NCI-H187 (cell line): ENCODE measurements at places on chromosomes 2 and 18.

GRCh38 chr2:68309426-68309825 lies 10.3 kb downstream of the CNRIP1 start:
- DNase-seq, result no peak

GRCh38 chr2:7075834-7076233 lies 158.6 kb downstream of the RNF144A start:
- DNase-seq, result no peak

DNA sequence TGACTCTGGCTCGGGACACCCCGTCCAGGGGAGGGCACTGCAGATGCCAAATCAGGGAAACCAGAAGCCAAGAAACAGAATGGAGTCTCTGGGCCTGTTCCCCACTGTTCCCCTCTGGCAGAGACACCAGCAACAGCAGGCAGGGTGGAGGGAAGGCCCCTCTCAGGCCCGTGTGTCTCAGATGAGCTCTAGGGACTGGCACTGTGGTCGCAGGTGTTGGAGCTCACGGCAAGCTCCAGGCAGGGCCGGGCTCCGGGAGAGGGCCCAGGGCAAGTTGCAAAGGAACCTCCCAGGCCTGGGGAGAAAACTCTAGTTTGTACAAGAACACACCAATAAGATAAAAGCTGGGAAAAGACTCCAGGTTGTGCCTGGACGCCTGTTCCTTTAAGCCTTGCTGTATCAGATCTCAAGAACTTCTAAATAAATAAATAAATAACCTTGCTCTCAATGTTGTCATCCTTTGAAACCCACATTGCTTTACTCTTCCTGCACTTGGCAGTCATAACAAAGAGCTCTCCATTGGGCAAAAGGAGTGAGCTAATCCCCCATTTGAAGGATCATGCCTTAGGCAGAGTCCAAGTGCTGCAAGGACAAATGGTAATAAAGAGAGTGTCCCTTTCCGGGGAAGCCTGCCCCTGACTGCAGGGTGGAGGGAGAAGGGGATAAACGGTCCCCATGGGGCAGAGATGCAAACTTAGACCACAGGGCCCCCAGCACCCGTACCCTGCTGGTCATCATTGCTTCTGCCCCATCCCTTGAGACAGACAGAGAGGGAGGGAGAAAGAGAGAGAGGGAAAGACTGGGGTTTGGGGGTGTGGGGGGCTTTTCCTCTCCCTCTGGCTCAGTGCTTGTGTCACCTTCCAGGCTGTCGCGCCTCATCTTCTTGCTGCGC lies 33.3 kb downstream of the CNGA3 start:
- DNase-seq, result no peak

DNA sequence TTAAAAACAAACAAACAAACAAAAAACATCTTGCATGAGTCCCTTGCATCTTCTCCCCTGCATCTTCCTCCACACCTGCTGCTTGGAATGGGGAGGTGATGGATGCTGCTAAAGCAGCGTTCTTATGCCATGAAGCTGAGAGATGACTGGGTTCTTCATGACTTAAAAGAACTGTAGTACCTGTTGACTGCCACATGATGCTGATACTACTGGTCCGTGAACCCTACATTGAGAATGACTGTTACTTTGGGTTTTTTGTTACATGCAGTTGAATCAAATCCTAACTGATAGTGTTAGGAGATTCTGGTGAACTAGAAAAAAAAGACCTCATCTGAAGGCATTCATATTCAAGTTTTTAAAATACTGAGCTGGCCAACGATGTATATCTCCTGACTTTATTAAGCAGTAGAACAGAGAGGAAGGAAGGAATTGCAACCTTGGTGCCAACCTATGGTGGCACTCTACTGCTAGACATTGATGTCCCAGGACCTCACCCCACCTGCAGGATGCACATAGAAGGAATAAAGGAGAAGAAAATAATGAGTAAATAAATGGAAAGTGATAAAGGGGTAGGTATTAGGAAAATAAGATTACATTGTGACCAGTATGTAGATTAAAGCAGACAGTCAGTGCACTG lies 63.2 kb upstream of the SPAG16 start:
- no peak for DNase-seq

- DNase-seq, result no peak
These were observed 201.1 kb downstream of the TNS1 start for GRCh38 chr2:217801711-217802110.

DNA sequence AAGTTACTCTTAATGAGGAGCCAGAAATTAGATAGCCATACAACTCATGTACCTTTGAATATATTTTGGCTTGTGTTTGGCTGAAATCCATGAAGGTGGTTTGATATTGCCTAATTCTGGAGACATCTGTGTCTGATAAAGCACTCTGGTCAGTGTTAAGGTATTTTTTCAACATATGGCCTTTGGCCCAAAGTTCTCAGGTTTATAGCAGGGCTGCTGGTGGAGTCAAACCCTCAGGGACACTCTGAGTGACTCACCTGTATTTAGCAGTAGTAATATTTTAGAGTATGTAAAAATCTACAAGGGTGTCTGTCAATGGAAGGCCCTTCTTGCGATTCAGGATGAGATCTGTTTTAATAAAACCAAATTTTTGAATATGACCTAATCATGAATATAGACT lies 666.5 kb downstream of the SLC4A3 start:
- DNase-seq, result no peak

GRCh38 chr18:46069524-46069923 lies 2.5 kb downstream of the PSTPIP2 start:
- DNase-seq, result no peak
